ENCODE measurements at places on chromosomes 11 and 22.
A peak's percentile ranks its signal among the peaks of the same experiment; 100 is the strongest.

GRCh38 chr11:30062103-30062502 is 45.3 kb upstream of the KCNA4 start:
- no peak for DNase-seq

DNA sequence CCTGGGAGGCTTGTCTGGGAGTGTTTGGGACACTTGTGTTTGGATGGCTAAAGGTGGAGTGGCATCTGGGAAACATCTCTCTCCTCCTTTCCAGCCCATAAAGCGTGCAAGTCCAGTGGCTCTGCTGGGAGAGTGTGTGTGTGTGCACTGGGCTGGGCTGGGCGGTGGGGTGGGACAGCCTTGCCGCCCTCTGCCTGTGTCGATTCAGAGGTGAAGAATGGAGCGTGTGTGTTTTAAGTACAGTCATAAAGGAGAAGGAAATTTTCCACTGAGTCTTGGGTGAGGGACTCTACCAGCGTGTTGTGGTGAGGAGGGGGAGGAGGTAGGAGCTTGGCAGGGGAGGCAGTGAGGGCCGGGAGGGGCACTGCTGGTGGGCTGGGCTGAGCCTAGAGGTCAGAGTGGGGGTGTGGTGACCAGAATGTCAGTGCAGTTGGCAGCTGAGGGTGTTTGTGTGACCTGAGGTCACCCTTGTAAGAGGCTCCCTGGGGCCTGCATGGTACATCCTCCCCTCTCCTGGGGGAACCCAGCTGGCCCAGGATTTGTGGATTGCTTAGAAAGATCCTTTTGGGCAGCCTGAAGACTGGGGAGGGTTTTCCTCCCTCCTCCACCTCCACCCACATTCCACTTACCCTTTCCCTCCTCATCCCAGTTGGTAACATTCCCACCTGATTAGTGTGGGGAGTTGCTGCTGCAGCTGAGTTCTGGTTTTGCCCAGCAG is 1.7 kb downstream of the TIMP3 start:
- DNase-seq = no peak

DNA sequence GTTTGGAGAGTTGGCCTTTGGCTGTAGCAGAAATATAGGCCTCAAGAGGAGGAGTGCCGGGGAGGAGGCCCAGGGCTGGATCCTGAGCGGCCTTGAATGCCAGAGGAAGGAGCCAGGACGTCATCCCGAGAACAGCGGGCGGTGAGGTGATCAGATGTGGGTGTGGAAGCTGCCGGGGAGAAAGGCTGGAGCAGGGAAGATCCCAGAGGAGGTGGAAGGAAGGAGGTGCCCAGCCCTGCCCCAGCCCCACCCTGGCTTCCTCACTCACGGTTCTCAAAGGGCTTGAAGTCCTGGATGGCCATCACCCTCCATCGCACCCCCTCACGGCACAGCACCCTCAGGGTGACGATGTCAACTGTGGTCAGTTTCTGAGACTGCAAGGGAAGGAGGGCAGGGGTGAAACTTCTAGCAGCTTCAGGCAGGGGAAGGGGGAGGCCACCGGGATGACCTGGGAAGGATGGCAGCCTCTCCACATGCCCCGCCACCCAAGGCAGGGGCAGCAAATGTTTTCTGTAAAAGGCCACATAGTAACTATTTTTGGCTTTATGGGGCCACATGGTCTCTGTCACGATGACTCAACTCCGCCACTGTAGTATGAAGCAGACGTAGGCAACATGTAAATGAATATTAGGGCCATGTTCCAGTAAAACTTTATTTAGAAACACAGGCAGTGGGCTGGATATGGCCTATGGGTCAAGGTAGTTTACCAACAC is 10.7 kb downstream of the IL2RB start:
- no peak for DNase-seq

DNA sequence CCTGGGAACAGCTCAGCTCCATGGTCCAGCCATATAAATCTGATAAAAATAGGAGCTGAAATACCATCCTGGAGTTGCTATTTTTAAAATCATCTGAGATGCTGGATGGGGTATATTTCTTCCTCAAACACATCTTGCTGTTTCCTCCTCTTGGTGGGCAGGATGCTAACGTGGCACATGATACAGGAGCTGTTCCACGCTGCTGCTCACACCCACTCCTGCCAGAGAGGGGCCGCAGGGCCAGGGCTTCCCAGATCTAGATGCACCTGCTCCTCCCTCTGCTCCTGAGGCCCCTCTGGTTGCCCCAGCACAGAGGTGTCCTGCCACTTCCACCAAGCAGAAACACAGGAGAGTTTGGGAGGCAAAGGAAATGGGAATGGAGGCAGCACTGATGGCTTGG is 3.3 kb upstream of the ST3GAL4 start:
- DNase-seq = no peak

DNA sequence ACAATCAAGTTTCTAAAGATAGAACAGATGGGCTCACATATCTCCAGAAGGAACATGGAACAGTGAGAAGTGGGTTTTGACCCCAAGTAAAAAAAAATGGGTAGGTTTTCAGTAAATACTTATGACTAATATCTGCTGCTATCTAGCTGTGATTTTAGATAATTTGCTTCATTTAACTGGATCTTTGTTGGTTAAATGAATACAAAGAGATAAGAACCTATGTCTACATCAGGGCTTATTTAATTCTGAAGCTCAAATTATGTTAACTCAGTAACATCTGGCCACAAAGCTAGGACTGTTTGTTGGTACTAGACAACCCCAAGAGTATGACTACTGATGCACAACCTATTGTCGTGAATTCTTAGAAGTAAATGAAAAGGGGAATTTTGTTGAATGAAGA is 144.4 kb upstream of the SESN3 start:
- no peak for DNase-seq

DNA sequence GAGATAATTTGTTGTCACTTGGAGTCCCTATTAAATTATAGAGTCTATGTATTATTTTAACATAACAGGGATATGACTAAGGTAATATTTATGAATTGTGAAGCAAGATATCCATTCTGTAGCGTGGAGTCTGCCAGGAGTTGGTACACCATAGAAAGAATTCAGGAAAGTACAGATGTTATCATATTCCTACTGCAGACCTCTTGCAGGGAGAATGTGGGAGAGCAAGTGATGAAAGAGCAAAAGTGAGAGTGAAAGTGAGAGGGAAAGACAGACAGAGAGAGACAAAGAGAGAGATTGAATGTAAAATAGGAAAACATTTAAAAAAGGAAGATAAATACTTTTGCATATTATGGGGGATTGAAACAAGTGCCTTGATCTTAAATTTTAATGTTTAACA is 468.8 kb downstream of the CNTN5 start:
- no peak for DNase-seq

- DNase-seq = peak; percentile 2
Measured at GRCh38 chr11:117193130-117194020, 5.8 kb upstream of the TAGLN start.

- no peak for DNase-seq
Measured at GRCh38 chr11:12223771-12224536, 113.6 kb downstream of the MICAL2 start.

DNA sequence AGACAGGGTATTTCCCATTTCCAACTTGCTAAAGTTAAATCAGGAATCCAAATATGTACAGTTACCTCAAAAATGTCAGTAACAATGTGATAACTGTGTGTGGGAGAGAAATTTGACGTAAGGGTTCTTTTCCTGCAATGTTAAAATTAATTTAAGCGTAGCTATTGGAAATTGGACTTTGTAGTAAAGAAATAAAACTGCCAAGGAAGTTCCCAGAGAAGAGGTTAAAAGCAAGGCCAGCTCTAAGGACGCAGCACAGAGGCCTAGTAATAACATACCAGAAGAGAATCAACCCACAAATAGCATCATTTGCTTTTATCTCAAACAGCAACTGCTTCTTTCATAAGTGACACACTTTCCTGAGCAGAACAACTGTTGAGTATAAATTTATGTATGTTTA is 36.8 kb upstream of the GRIA4 start:
- DNase-seq = no peak

DNA sequence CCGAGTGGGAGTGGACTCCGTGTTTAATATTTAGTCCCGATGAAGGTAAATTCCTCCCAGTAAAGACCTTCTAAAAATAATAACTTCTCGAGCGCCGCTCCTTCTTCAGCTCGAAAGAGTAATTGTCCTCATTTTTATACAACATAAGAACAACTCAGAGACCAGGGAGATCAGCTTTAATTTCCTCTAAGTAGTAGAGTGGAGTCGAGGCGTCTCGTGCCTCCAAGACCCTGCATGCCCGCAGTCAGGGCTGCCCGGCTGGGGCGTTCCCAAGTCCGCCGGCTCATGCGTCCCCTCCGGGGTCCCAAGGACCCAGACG is 7.8 kb downstream of the WT1 start:
- no peak for DNase-seq

- DNase-seq = peak; percentile 61
Measured at GRCh38 chr11:19326499-19326898, 85.8 kb upstream of the E2F8 start.

GRCh38 chr11:8794677-8795103 is 112.1 kb downstream of the RPL27A start:
- DNase-seq = no peak

DNA sequence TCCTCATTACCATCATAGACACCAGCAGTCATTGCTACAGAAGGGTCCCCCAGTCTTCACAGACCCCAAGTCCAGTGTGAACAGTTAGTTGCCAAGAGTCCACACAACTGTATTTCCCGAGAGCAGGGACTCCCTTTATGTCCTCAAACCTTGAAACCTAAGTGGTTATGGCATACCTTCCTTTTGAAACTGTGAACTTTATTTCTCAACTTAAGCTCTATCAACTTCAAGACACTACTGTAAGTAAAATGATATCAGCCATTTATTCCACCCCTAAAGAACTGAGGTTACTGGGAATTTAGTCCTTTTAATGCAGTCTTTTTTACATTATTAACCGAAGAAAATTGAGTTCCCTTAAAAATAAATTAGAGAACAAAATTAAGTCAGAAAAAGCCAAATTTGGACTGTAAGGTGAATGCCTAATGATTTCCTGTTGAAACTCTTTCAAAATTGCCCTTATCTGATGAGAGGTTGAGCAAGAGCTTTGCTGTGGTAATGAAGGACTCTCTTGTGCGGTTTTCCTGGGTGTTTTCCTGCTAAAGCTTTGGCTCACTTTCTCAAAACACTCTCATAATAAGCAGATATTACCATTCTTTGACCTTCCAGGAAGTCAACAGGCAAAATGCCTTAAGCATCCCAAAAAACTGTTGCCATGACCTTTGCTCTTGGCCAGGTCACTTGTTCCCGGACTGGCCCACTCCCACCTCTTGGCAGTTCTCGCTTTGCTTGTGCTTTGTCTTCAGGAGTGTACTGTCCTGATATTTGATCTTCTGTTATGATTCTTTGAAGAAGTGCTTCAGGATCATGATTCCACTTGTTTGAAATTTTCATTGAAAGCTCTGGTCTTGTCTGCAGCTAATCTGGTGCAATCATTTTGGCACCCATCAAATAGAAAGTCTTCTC is 765.4 kb upstream of the ANO3 start:
- no peak for DNase-seq

DNA sequence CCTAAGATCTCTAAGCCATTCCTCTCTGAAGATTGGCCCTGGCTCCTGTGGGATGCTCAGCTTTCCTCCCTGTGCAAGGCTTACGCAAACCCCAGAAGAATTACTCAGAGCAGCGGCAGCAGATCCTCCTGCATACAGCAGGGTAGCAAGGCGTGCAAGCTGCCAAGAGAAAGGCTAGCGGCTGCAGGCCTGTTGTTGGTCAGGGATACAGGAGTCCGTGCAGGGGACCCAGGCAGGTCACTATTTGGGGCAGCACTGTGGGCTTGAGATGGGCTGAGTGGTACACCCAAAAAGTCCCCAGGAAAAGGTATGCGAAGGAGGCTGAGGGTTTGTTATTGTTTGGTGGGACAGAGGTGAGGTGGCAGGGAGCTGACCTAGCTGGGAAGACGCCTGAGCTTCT is 1.5 kb downstream of the GLB1L2 start:
- no peak for DNase-seq

DNA sequence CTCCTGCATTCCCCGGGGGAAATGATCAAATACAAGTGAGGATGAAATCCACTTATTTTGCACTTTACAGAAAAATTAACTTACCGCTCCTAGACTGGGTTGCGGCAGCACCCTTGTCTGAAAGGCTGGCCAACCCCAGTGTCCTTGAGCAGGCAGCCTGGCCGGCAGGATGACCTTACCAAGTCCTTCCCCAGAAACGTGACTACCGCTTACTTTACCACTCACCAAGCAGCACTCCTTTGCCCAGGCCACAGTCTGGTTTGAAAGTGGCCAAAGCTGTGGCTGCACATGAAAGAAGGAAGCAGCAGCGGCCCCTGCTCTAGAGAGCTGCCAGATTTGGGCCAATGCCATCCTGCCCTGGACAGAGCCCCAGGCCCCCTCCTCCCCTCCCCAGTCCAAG is 20.3 kb downstream of the MYH9 start:
- DNase-seq = no peak

- DNase-seq = no peak
Measured at GRCh38 chr11:706957-707816, 1.2 kb downstream of the EPS8L2 start.

GRCh38 chr11:79237703-79238102 is 203.1 kb downstream of the TENM4 start:
- no peak for DNase-seq

DNA sequence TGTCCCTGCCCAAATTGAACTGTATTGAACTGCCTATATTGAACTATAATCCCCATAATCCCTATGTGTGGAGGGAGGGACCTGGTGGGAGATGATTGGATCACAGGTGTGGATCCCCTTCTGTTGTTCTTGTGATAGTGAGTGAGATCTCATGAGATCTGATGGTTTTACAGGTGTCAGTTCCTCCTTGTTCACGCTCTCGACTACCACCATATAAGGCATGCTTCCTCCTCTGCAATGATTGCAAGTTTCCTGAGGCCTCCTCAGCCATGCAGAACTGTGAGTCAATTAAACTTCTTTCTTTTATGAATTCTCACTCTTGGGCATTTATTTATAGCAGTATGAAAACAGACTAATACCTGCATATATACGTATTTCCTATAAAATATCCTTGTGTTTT is 206.5 kb upstream of the PDGFD start:
- DNase-seq = peak; percentile 81

- DNase-seq = no peak
Measured at GRCh38 chr22:25216230-25216629, 3.2 kb upstream of the CRYBB2 start.

- DNase-seq = peak; percentile 82
Measured at GRCh38 chr11:93225662-93226061, 27.9 kb upstream of the SLC36A4 start.

DNA sequence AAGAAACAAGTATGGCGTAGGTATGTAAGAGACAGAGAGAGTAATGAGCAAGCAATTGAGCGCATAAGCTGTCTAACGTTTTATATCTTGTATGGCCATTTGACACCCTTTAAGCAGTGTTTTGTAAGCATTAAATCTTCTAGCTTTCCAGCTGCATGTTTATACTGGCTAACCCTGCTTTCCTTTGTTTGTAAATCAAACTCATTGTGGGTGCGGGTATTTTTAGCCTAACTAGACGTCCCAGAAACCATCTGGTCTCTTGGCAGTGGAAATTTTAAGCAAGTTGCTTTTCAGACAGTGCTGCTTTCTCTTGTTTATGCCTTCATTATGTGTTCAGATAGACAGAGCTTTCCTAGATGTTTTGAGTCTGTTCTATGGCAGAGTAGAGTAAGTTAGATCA is 73.5 kb downstream of the RNF169 start:
- DNase-seq = no peak

GRCh38 chr11:65655570-65656332 is 7.0 kb downstream of the RELA start:
- DNase-seq = no peak

- no peak for DNase-seq
Measured at GRCh38 chr22:24341627-24342026, 71.0 kb downstream of the SPECC1L start.
